ENCODE measurements at places on chromosomes 5 and 9.

GRCh38 chr5:10018201-10019069 lies 231.3 kb downstream of the ATPSCKMT start:
- DNase-seq: no peak

DNA sequence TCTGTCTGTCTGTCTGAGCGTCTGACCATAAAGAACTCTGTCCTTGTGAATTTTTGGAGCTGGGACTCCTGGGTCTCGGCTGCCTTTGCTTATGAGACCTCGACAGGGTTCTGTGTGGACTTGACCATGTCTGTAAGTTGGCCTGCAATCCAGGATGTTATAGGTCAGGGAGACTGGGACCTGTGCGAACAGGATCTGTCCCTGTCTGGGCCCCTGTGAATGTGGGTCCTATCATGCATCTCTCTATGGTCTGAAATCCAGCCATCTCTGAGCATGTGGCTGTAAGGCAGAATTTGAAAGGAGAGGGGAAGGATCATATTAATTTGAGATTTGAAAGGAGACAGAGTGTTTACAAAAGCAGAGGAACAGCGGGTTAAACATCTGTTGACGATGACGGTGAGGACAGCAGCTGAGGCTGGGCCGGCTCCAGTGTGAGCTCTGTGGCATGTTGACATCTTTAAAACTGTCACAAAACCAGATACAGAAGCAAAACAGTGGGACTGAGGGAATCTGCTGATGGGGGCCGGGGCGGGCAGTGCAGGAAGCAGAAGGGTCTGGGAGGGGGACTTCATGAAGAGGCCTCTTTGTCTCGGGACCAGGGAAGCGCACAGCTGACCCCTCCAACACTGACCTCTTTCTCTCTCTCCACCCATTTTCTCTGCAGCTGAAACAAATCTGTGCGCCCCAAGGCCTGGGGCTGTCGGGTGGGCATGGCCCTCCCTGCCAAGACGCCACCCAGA lies 19.1 kb upstream of the MVB12B start:
- no peak for DNase-seq

DNA sequence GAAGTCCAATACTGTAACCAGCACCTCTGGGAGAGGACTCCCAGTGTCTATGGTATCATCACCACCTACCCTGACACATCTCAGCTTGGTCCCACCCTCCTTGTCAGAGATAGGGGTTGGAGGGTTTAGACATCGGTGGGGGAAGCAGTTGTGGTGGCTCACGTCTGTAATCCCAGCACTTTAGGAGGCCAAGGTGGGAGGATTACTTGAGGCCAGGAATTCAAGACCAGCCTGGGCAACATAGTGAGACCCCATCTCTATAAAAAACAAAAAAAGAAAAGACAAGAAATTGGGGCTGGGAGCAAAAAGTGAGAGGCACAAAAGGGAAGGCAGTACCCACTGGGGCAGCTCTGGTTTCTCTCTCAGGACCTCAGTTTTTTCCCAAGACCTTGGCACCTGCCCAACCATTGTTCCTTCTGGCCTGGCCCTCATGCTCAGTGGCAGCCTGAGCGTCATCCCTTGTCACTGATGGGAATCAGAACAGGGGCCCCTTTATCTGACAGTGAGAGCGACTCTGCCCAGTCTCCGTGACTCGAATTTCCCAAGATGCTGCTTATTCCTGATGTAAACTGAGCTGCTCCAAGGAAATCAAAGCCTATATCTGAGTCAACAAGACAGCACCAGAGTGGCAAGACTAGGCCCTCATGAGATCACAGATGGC lies 80.5 kb upstream of the HSPA9 start:
- DNase-seq: no peak

- DNase-seq: no peak
These were observed 65.6 kb upstream of the CD180 start for GRCh38 chr5:67262206-67262605.
